Neural cell (in vitro differentiated cells): ENCODE measurements at places on chromosomes 16 and 17. TPM values are rescaled to one million over a fixed set of nuclear protein-coding genes. Genes with fewer than 3 reads are reported as not detected.

CCL1 gene
- polyA plus RNA-seq, result not detected in 2 replicates

BICDL2 gene
- 0.37 TPM in 1 of 2 replicates, not detected in the other for polyA plus RNA-seq

TBC1D3K gene
- polyA plus RNA-seq, result not detected in 2 replicates

GPRC5C gene
- 10.8 and 12.8 TPM in 2 replicates for polyA plus RNA-seq

SOST gene
- 0.10 TPM in 1 of 2 replicates, not detected in the other for polyA plus RNA-seq
